ENCODE measurements at places on chromosomes 1 and 21. TPM values are rescaled to one million over a fixed set of nuclear protein-coding genes. Genes with fewer than 3 reads are reported as not detected.

The DCDC2B gene
- not detected for total RNA-seq

The MROH7 gene
- 0.13 TPM for total RNA-seq

The FNBP1L gene
- total RNA-seq, result 37.0 TPM

The REN gene
- not detected for total RNA-seq

The NUAK2 gene
- total RNA-seq, result 3.1 TPM

- no peak for DNase-seq
These were observed 775 bp upstream of the PRPF38B start for GRCh38 chr1:108691128-108691941.

DNA sequence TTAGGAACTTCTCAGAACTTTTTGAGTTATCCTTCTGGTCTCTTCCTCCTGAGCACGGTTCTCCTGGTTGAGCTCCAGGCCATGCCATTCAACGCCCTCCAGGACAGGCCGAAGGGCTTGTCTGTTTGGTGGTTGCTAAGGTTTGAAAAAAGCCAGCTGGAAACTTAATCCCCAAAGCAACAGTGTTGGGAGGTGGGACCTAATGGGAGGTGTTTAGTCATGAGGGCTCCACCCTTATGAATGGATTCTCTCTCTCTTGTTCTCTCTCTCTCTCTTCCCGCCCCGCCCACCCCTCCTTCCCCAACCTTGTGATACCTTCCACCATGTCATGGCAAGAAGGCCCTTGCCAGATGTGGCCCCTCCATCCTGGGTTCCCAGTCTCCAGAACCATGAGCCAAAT lies 829 bp downstream of the KCNE1 start:
- DNase-seq, result no peak

DNA sequence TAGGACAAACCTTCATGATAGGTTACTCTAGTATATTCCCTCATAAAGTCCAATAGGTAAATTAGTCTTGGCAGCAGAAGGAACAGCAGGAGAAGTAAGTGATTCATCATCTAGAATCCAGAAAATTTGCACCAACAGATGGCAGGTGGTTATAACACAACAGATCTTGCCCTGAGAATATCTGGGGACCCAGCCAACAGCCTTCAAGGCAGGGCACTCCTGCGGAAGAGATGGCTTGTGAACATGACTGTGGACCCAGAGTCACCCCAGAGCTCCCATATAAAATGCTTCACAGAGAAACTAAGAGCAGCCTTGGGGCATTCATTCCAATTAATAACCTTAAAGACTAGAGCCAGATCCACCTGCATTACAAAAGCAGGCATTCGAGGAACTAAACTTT lies 7.9 kb upstream of the PLA2G2C start:
- no peak for DNase-seq

GRCh38 chr1:71413441-71414175 lies 332.8 kb upstream of the ZRANB2 start:
- DNase-seq, result no peak

- no peak for DNase-seq
These were observed 151.6 kb upstream of the CAMK1G start for GRCh38 chr1:209431813-209432442.

GRCh38 chr1:97870589-97870988 lies 50.2 kb downstream of the DPYD start:
- DNase-seq, result no peak

DNA sequence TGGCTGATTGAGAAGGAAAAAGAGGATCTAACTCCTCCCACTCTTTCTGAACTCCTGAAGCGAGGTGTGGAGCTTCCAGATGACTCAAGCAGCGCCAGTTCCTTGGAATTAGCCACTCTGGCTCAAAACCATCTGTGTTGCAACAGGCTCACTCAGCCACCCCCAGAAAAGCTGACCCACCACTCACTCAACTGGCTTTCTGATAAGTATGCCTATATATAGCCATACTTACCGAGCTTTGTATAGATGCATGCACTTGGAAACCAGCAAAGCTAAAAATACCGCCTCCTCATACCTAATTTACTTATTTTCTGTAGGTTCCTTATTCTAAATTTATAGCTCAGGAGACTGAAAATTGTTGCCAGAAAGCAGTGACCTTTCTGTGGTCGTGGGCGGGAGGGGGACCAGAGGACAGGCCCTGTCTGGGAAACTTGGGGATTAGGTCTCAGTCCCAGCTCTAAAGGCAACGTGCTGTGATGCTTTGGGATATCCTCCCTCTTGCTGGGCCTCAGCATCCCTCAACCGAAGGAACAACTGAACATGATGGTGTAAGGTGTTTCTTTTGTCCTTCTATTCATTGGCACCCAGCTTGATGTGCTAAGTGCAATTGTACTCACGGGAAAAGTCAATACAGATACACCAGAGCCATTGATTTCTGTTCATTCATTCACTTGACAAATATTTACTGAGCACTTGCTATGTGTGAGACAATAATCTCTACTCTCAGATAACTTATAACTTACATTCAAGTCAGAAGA lies 65.7 kb downstream of the NENF start:
- DNase-seq, result no peak

- DNase-seq, result no peak
These were observed 106.5 kb upstream of the SLC2A1 start for GRCh38 chr1:43065191-43065590.

DNA sequence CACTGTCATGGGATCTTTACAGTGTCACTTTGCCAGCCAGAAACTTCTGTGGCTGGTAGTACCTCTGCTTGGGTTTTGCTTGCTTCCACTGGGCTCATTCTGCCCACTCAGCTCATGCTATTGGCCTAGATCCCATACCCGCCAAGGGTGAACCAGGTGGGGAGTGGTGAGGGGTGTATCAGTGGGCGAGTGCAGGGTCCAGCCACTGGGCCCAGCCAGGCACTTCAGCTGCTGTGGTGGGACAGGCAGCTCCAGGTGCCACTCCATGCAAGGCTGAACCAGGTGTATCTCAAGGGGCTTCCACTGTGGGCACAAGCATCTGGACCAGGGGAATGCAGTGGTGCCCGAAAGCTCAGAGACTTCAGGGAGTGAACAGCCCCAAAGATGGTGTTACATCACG lies 398.2 kb downstream of the NCAM2 start:
- DNase-seq, result no peak

Measured in dermis microvascular lymphatic vessel endothelial cell (primary cell).